Astrocyte of the spinal cord (primary cell): ENCODE measurements at places on chromosomes 3 and 15.
A peak's percentile ranks its signal among the peaks of the same experiment; 100 is the strongest.

DNA sequence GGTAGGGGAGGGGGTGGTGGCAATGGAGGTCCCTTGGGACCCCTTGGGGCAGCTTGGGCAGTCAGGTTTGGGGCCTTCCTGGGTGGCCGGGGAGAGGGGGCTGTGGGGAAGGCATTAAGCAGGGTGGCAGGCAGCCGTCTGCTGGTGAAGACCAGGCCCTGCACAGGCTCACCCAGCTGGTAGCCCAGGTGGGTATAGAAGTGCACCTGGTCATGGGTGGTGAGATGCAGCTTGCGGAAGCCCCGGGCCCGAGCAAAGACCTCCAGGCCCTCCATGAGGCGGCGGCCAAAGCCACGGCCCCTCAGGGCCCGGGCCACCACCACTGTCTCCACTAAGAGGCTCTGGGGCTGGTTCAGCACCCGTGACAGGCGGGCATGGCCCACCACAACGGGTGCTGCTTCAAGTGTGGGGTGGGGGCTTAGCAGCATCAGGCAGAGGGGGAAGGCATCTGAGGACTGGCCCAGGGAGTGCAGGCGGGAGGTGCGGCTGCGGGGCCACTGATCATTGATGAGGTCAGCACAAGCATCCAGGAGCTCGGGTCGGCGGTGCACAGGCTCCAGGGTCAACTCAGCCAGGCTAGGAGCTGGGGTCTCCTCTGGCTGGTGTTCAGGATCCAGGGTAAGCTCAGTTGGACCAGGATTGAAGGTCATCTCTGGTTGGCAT, 2.4 kb downstream of the HYAL3 start:
- DNase-seq: no peak

GRCh38 chr15:40298216-40298935, 9.4 kb downstream of the PLCB2 start:
- no peak for DNase-seq

GRCh38 chr3:47158208-47158607, 5.7 kb downstream of the SETD2 start:
- DNase-seq: no peak

GRCh38 chr15:67358812-67359211, 104.2 kb downstream of the IQCH start:
- no peak for DNase-seq

GRCh38 chr3:9785602-9786001, 6.7 kb downstream of the TADA3 start:
- DNase-seq: no peak

GRCh38 chr3:125128861-125129501, 73.2 kb upstream of the HEG1 start:
- DNase-seq: peak; percentile 93

DNA sequence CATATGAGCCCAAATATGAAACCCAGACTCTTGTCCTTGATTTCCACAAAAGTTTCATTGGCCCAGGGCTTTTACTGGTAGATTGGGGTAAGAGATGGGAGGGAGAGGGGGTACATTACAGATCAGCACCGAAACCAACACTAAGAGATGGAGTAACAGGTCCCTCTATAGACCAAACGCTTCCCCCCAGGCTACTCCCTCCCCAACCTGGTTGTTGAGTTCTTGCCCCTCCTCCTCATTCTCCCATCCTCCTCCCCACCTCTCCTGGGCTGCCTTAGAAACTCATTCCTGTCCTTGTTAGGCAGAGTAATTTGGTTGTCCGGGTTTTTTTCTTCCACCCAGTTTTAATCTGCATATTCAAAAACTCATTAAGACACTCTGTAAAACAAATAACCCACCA, 74.1 kb downstream of the MESD start:
- DNase-seq: no peak

DNA sequence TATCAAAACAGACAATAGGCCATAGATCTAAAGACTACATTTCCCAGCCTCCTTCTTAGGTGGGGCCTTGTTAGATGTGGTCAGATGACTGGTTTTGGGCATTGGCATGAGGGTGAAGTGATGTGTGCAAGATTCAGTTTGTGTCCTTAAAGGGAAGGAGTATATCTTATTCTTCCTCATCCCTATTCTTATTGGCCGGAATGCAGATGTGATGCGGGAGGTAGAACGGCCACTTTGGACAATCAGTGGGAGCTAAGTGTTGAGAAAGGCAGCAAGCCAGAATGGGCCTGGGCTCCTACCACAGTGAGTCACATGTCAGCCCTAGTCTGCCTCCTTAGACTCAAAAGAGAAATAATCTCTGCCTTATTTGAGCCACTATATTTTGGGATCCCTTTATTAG, 89.8 kb upstream of the MEX3B start:
- DNase-seq: peak; percentile 87

DNA sequence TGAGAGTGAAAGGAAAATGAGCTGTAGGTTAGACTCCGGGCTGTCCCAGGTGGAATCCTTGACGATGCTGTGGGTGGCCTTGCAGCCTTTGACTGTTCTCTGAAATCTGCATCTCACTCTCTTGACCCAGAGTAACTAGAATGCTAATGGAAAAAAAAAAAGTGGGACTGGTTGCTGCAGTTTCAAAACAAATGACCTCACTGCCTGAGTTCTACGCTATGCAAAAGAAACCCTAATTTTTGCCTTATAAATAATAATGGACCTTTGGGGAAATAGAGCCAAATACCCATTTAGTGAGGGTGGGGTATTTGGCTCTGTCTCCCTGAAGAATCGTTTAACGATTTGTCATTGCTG, 309.7 kb upstream of the C2CD4B start:
- no peak for DNase-seq

- no peak for DNase-seq
Measured at GRCh38 chr15:51334011-51334451, 4.4 kb downstream of the CYP19A1 start.

DNA sequence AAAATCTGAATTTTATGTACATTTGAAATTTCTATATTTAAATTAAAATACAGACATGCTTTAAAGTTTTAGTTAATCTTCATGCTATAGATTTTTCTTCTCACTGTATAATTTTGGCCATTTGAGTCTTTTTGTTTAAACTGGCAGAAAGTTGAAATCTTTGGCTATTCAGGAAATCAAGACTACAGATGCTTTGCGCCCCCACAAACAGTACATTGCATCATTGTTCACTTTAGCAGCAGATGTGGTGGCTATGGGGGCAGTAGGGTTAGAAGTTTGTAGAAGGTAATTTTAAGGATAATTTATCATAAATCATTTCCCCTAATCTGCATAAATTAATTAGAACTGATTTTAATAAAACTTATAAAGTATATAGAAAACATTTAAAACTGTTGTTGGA, 20.9 kb downstream of the SPPL2A start:
- no peak for DNase-seq

GRCh38 chr3:127478922-127479321, 111.6 kb downstream of the TPRA1 start:
- DNase-seq: no peak

GRCh38 chr3:81651139-81651538, 110.3 kb downstream of the GBE1 start:
- DNase-seq: no peak

DNA sequence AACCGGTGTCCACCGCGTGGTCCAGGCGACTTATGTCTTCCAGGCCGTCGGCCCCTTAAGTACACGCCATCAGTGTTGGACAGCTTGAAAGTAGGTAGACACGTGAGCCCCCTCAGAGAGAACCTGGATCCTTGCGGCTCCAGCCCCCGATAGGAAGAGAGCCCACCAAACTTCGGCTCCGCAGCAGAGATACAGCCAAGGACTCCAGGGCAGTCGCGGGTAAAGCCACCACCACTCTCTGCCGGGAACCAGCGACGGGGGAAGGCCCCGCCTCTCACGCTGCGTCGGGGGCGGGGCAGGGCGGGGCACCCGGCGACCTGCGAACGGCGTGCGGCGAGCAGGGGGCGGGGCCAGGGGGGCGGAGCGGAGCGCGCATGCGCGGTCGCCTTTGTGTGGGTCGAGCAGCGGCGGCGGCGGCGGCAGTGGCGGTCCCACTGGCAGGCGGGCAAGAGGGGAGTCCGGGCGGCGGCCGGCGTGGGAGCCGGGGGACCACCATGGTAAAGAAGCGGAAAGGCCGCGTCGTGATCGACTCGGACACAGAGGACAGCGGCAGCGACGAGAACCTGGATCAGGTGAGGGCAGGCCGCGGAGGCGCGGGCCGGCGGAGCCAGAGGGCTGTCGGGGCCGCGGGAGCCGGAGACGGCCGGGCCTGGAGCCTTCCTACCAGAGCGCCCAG, at the start of gene RTF1:
RTF1 (plus strand) TSS at position 354 of the 676 bp plus-strand sequence; CDS start at position 375, 21 bp downstream.
- peak; percentile 89 for DNase-seq

- DNase-seq: no peak
Measured at GRCh38 chr3:52983336-52983807, 62.5 kb downstream of the SFMBT1 start.
